Epithelial cell of prostate (primary cell): ENCODE measurements at places on chromosomes 3 and 15.

GRCh38 chr15:81924729-81925128 lies 121.1 kb downstream of the MEX3B start:
- no peak for DNase-seq

DNA sequence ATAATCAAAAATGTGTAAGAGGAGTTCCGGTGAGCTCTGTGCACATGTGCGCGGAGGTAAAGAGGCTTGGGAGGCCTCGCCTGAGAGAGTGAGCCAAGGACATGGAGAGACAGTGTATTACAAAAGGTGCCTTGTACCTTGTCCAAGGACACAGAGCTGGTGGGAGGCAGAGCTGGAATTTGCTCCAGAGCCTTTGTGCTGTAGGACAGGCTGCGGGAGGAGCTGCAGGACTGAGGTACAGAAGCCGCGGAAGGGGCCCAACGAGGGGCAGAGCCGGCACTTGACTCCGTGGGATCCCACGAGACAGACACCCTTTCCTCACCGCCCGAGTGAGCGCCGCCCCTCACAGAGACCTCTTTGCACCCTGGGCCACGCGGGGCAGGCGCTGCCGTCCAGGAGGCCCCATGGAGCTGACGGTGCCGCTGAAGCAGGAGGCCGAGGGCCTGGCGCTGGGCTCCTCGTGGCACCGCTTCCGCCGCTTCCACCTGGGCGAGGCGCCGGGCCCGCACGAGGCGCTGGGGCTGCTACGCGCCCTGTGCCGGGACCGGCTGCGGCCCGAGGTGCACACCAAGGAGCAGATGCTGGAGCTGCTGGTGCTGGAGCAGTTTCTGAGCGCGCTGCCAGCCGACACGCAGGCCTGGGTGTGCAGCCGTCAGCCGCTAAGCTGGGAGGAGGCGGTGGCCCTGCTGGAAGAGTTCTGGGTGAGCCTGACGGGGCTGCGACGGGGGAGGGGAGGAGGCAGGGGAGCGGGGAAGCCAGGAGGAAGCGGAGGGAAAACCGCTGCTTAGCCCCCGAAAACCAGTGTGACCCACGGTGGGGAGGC lies 68.7 kb downstream of the SLTM start:
- DNase-seq = no peak

DNA sequence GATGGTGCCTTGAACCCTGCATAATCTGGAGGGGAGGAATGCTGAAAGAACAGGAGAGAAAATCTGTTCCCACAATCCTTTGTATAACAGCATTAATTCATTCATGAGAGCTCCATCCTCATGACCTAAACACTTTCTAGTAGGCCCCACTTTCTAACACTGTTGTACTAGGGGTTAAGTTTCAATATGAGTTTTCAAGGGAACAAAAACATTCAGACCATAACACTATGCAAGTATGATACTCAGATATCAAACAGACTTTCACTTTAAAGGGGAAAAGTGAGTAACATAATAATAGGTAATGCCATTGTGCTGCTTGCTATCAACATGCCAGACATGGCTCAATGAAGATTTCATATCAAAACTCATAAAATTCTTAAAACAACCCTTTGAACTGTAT lies 32.4 kb upstream of the PLSCR2 start:
- DNase-seq = no peak

DNA sequence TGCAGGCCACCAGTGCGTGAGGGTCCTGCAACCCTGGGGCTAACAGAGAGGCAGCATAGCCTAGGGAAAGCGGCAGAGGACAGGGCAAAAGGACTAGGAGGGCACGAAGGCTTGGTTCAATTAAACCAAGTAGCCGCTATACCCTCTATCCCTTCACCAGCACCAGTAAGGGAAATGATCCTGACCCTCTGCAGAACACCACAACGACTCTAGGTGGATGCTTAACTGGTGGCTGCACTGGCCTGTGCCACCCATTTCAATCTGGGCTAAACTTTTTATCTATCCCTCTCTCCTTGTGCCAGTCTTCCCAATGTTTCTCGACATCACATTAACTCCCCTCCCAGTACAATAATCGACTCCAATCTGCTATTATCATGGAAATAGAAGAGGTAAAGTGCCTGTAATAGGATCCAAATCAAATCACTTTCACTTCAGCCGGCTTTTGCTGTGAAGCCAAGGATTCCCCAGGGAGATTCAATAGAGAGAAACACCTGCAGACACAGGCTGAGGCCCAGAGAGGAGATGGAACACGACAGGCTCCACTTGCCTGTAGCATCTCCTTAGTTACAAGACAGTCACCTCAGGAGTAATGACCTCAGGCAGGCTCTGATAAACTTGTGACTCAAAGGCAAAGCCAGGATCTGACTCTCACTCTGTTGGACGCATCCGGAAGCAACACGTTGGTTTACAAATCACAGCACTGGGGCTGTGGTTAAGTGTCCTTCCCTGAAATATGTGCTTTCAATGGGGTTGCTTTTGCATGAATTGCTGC lies 791.6 kb upstream of the ARRDC4 start:
- no peak for DNase-seq

- no peak for DNase-seq
Measured at GRCh38 chr3:52176951-52177700, 20.8 kb upstream of the ALAS1 start.

- no peak for DNase-seq
Measured at GRCh38 chr3:15795651-15796308, 2.0 kb downstream of the ANKRD28 start.

GRCh38 chr3:12759693-12760565 lies 870 bp upstream of the TMEM40 start:
- DNase-seq = no peak

GRCh38 chr3:76615719-76616118 lies 424.2 kb upstream of the ROBO2 start:
- DNase-seq = no peak

GRCh38 chr15:77589839-77590238 lies 42.9 kb downstream of the LINGO1 start:
- no peak for DNase-seq

GRCh38 chr3:114147251-114147650 lies 31.6 kb downstream of the DRD3 start:
- DNase-seq = no peak

DNA sequence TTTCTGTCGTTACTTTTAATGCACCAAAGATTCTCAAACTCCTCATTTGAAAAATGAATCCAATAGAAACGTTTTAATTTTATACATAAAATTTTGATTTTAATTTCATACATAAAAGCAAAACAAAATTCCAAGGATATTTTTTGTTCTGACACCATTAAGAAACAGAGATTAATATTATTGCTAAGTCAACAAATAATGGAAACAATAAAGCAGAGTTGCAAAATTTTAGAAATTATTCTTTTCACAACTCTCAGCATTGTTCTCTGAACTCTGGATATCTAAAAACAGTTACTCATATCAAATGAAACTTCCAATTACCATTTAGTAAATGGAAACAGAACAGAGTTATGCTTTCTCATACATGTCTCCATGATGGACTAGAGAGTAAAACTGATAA lies 260.2 kb downstream of the EPHA6 start:
- no peak for DNase-seq
